Stimulated activated CD4-positive, alpha-beta T cell treated with anti-CD3 and anti-CD28 coated beads, Interleukin-2, amount 100 ng/mL, for 24 hours (primary cell): ENCODE measurements at places on chromosomes 6 and 20.

GRCh38 chr6:170279977-170280688 lies 10.7 kb downstream of the DLL1 start:
- DNase-seq = peak; percentile 44

GRCh38 chr6:12506159-12506558 lies 210.4 kb upstream of the PHACTR1 start:
- no peak for DNase-seq

DNA sequence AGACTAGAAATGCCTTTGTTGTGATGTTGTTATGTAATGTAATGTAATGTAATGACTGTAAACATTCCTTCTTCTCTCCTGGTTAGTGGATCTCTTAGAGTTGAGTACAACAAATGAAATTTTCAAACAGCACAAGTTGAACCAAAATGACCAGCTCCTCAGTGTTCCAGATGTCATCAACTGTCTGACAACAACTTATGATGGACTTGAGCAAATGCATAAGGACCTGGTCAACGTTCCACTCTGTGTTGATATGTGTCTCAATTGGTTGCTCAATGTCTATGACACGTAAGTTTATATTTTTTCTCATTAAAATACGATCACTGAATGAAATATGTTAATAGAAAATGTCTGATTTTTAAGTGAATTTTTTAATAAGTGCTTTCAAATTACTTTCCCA lies 496.7 kb downstream of the UTRN start:
- no peak for DNase-seq

DNA sequence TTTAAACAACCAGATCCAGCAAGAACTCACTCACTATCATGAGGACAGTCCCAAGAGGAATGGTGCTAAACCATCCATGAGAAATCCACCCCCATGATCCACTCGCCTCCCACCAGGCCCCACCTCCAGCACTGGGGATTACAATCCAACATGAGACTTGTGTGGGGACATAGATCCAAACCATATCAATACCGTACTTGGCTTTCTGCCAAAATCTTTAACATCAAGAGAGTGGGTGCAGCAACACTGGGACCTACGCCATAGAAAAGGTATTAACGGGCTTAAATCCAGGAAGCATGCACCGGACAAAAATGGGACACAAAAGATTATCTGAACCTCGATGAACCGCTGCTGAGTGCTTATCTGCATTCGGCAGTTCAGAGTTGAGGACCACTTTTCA lies 322.3 kb upstream of the ARID1B start:
- DNase-seq = no peak

- DNase-seq = no peak
These were observed 75.6 kb downstream of the INSM1 start for GRCh38 chr20:20443504-20443903.

DNA sequence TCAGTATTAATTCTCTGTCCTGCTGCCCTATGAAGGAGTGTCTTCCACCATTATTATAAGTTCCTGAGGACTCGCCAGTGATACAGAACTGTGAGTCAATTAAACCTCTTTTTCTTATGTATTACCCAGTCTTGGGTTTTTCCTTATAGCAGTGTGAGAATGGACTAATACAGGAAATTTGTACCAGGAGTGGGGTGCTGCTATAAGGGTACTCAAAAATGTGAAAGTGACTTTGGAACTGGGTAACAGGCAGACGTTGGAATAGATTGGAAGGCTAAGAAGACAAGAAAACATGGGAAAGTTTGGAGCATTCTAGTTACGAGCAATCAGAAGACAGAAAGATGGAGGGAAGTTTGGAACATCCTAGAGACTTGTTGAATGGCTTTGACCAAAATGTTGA lies 616.7 kb upstream of the EPHA7 start:
- DNase-seq = no peak

DNA sequence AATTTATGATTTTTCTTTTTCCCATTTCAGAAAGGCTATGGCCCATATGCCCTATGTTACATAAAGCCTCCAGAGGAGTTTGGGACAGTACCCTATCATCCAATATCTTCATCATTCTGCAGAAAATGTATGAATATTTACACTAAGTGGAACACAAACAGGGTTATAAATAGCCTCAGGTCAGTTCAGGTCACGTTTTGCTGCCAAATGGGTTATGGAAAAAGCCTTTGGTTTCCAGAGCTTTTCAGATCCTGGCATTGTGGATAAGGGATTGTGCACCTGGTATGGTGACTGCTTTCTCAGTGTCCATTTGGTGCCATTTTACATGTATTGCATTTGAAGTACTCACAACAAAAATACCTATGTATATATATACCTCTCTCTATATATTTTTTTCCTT lies 29.4 kb downstream of the UTRN start:
- no peak for DNase-seq

GRCh38 chr6:137638926-137639706 lies 144.9 kb upstream of the OLIG3 start:
- no peak for DNase-seq

DNA sequence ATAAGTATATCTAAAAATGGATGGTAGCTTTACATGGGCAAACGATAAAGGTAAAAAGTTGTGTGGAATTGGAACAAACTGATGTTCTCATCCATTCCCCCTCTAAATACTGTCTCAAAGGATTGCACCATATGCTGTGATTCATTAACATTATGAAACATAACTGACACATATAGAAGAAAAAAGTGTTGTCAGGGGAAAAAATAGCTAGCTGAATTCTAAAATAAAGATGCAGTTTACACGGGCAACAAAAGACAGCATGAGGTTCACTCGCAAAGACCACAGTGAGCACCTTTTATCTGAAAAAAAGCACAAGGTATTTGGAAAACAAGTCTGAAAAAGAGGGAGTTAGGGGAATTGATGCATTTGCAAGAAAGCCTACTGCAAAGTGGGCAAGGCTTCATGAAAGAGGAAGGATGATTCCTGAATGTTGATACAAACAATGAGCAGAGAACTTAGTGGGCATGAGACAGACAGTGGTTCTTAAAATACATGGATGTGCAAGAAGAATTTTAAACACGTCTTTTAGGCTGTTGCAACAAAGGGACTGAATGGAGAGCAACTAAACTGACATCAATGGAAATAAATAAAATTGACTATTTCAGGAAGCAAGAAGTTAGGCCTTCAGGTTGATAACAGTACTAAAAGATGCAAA lies 280.9 kb downstream of the KIF16B start:
- DNase-seq = no peak

DNA sequence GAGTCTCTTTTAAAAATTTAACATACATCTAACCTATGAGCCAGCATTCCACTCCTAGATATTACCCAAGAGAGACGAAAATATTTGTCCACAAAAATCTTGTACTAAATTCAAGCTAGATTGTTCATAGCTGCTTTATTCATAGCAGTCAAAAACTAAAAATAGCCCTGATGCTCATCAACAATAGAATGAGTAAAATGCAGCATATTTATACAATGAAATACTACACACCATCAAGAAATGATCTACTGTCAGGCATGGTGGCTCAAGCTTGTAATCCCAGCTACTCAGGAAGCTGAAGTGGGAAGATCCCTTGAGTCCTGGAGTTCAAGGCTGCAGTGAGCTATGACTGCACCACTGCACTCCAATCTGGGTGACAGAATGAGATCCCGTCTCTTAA lies 22.0 kb upstream of the SRC start:
- no peak for DNase-seq

GRCh38 chr6:167111597-167111996 lies 11.3 kb upstream of the CCR6 start:
- DNase-seq = no peak

DNA sequence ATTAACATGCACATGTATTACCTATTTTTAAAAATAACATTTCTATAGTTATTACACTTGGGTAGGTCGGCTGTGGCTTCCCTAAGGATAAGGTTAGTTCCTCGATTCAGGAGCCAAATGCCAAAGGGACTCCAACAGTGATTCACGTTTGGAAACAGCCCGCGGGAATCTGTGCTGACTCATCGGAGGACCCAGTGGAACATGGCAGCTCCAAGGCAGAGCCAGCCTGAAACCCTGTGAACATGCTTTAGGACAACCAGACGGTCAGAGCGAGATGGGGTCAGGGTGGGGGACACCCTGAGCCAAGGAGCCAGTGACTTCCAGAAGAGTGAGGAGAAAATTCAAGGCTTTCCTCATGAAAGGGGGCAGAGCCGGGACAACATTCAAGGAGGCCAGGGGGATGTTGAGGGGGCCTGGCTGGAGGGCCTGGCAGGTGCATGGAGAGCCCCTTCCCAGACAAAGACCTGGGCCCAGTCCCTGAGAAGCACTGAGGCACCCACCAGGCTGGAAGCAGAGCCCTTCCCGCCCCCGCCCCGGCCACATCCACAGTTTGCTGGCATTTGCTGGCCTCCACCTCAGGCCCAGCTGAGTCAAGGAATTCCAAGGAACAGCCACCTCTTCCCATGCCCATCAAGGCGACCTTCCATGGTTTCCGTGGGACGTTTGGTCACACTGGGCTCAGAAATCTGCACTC lies 133.2 kb downstream of the SNX5 start:
- DNase-seq = no peak

GRCh38 chr6:107116328-107116892 lies 1.1 kb upstream of the BEND3 start:
- DNase-seq = peak; percentile 18

GRCh38 chr6:122580737-122581136 lies 29.5 kb upstream of the PKIB start:
- no peak for DNase-seq

- peak; percentile 86 for DNase-seq
These were observed 36.6 kb upstream of the LTV1 start for GRCh38 chr6:143806282-143807102.

GRCh38 chr6:99219788-99220187 lies 129.7 kb downstream of the FAXC start:
- no peak for DNase-seq
